Effector memory CD4-positive, alpha-beta T cell (primary cell): ENCODE measurements at places on chromosomes 1 and 21.
A peak's percentile ranks its signal among the peaks of the same experiment; 100 is the strongest.

DNA sequence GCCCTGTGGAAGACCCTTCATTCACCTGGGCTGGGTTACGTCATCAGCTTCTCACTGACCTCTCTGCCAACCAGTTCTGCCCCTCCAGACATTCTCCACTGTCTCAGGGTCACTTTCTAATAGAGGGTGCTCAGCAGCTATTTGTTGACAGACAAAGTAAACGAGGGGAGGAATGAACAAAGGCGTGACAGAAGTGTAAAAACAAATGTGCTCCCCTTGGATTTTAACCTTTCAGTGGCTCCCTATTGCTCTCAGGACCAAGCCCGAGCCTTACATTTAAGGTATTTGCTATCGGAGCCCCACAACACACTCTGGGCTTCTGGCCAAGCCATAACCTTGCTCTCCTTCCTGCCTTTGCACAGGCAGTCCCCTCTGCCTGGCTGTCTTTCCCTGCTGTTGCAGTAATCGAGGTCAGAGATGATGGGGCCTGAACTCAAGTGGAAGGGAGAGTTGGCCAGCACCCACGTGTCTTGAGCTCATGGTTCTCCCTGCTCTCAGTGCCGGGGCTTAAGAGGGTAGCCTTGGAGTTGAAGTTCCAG is 9.3 kb upstream of the MARCKSL1 start:
- no peak for DNase-seq

GRCh38 chr1:28147264-28148094 is 29.0 kb downstream of the PTAFR start:
- no peak for DNase-seq

- no peak for DNase-seq
Measured at GRCh38 chr1:233443040-233443760, 115.7 kb downstream of the MAP3K21 start.

GRCh38 chr1:224873434-224874369 is 55.8 kb upstream of the DNAH14 start:
- DNase-seq = no peak

DNA sequence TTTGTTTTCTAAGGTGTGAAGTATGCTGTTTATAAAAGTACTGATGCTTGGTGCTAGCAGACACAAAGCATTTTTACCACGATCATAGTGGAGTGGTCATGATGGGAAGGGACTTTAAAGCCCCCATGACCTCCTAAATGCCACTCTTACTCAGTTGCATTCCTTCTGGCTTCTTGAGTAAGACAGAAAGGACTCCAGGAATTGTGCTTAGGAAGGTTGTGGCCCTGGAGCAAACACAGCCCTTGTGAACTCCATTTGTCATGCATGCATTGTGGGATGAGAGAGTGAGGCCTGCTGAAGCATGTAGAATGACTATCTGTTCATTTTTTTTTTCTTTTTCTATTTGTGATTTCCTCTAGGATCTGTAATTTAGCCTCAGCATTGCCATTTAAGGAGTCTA is 34.2 kb downstream of the AK5 start:
- no peak for DNase-seq

DNA sequence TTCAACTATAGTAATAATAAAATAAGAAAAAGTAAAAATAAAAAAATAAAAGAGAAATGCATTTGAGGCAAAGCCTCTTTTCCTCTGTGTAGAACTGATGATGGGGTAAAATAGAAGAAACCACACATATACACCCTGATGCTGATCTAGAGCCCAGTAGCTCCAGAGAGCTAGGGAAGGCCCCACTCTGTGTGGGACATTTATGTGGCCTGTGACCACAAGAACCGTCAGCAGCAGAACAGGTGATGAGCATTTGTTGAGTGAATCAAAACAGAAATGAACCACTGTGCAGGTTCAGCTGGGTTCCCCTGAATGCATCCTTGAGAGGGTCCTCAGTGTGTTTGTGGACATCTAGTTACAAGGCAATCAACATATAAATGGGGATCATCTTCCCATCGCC is 221.8 kb upstream of the HOOK1 start:
- DNase-seq = no peak

DNA sequence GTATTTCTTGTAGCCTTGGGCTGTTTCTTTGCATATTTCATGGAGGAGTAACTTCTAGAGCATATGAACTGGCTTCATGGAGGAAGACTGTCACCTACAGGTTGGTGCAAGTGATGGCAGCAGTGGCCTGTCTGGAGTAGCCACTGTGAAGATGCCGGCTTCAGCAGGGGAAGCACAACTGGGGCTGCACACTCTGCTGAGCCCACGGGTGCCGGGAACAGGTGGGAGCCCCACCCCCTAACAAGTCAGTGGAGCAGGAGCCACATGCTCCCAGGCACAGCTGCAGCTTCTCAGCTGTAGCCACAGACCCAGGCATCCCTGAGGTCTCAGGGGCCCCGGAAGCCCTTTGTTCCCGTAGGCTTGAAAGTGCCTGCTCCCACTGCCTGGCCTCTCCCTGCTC is 43.2 kb upstream of the C1orf185 start:
- no peak for DNase-seq

DNA sequence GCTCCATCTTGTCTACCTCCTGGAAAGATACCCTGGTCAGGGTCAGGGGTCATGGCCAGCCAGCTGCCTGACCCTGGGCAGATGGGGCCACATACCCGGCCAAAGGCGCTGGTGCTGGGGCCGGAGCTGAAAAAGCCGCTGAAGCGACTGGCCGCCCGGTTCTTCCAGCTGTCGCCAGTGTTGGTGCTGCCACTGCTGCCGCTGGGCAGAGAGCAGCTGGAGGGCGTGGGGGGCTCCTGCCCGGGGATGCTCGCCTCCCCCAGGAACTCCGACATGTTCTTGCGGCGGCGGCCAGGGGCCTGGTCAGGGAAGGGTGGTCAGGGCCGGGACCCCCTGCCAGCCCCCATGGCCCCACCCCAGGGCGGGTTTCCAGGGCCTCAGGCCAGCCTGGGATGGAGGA is 7.2 kb upstream of the TNFRSF25 start:
- no peak for DNase-seq

DNA sequence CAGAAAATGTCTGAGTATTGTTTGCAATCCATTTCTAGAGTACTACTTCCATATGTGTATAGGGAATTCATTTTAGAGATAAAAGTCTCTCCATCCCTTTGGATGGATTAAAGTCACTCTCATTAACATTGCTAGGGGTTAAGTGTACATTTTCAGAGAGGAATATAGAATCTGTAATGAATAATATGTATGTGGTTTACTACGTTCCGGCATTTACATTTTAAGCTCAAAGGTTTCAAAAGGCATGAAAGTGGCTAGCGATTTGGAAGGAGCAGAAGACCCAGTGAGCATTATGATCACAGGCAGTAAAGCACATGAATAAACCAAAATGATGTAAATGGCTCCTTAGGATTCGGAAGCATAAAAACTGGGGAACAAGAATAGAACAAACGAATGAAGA is 123.0 kb downstream of the DSCAM start:
- no peak for DNase-seq

GRCh38 chr1:160400646-160401486 is 502 bp downstream of the VANGL2 start:
- DNase-seq = no peak

- no peak for DNase-seq
Measured at GRCh38 chr1:203311368-203312301, 6.3 kb downstream of the BTG2 start.

GRCh38 chr1:84996846-84997666 is at the start of gene MCOLN2:
MCOLN2 (minus strand) TSS chr1:84997113; CDS start chr1:84996872, 241 bp downstream.
- peak; percentile 32 for DNase-seq

DNA sequence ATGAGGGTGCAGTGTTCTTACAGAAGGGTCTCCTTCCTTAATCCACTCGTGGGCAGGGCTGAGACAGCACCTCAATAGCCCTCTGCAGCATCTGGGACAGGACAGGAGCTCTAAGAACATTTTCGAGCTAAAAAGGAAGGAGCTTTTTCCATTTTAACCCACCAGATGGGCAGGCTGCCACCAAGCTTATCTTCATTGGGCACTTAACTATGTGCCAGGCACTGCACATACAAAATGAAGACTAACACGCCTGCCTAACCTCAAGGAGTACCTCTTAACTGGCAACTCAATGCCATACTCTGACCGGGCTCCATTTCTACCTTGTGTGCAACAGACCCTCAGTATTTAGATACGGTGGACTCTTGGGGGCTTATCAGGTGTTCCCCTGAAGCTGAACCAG is 48.2 kb downstream of the SSBP3 start:
- no peak for DNase-seq

- DNase-seq = no peak
Measured at GRCh38 chr21:36261459-36261858, 58.5 kb upstream of the MORC3 start.
